ENCODE measurements at places on chromosomes 13 and 19. TPM values are rescaled to one million over a fixed set of nuclear protein-coding genes. Genes with fewer than 3 reads are reported as not detected.

GRCh38 chr13:30696278-30697176 lies 38.8 kb upstream of the ALOX5AP start:
- H3K27ac ChIP-seq, result no peak overlapping the region
- no peak overlapping the region for H3K4me3 ChIP-seq
- peaks cover 32% of the 10 kb centered on the region for H3K4me1 ChIP-seq
- peaks cover 2% of the 10 kb centered on the region for H3K36me3 ChIP-seq
- DNase-seq, result no peak
- peaks cover 14% of the 10 kb centered on the region for H3K27me3 ChIP-seq

- no peaks in the 10 kb centered on the region for H3K27me3 ChIP-seq
- no peak overlapping the region for H3K4me3 ChIP-seq
- H3K27ac ChIP-seq, result no peak overlapping the region
- DNase-seq, result no peak
Measured at GRCh38 chr19:55231391-55232285, 3.1 kb upstream of the TMEM86B start.

- no peak overlapping the region for H3K4me3 ChIP-seq
- H3K36me3 ChIP-seq, result no peaks in the 10 kb centered on the region
- DNase-seq, result no peak
- no peak overlapping the region for H3K27ac ChIP-seq
Measured at GRCh38 chr13:96794669-96795068, 199.6 kb downstream of the OXGR1 start.

- peak overlapping the region; percentile 88 for H3K27ac ChIP-seq
- no peaks in the 10 kb centered on the region for H3K27me3 ChIP-seq
- peaks cover 41% of the 10 kb centered on the region for H3K4me1 ChIP-seq
- no peak for DNase-seq
- no peak overlapping the region for H3K4me3 ChIP-seq
Measured at GRCh38 chr13:105442949-105443699, 1092.3 kb downstream of the EFNB2 start.

ZNF226 gene
- total RNA-seq, result 28.8 TPM

POSTN gene
- total RNA-seq, result 349 TPM
